HTR-8/SVneo (cell line): ENCODE measurements at places on chromosomes 2 and 18.

DNA sequence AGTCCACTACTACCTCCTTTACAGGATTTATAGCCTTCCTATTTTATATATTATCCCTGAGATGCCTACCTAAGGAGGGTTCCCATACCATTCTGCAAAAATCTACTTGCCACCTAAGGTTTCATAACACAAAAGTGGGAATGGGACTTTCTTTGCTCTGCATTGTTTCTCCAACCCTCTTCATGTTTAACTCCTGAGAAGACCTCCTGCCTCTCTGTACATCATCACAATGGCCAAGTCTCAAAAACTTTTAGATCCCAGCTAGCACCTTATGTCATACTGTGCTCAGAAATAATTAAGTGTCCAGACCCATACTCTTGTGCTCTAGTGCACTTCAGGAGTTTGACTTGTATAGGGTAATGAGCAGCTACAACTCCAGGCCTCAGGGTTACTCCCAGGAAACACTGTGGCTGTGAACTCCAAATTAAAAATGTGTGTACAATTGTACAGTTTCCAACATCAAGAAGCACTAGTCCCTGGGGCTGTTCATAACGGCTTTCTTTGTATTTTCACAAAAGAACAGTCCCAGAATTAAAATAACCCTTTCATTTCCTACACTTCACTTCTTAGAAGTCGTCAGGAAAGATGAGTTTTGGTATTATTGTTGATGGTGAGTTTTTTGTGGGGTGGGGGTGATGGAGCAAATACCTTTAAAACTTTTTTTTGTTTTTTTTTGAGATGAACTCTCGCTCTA, 39.4 kb downstream of the METAP1D start:
- DNase-seq: no peak

DNA sequence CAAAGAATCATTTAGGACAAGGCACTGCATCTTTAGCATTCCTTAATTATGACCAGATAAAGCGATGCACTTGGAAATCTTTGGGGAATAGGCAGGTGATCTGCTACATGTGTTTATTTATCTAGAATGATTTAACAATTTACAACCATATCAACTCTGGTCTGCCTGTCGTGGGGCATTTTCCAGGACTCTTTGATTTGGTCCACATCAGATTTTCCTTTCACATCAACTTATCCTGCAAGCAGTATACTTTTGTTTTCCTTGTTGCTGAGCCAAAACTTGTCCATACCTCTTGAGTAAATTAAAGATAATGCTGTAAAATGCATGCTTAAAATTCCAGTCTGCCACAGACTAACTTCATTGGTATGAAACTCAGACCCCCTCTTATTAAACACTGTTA, 312.4 kb upstream of the TCF4 start:
- DNase-seq: peak; percentile 6

DNA sequence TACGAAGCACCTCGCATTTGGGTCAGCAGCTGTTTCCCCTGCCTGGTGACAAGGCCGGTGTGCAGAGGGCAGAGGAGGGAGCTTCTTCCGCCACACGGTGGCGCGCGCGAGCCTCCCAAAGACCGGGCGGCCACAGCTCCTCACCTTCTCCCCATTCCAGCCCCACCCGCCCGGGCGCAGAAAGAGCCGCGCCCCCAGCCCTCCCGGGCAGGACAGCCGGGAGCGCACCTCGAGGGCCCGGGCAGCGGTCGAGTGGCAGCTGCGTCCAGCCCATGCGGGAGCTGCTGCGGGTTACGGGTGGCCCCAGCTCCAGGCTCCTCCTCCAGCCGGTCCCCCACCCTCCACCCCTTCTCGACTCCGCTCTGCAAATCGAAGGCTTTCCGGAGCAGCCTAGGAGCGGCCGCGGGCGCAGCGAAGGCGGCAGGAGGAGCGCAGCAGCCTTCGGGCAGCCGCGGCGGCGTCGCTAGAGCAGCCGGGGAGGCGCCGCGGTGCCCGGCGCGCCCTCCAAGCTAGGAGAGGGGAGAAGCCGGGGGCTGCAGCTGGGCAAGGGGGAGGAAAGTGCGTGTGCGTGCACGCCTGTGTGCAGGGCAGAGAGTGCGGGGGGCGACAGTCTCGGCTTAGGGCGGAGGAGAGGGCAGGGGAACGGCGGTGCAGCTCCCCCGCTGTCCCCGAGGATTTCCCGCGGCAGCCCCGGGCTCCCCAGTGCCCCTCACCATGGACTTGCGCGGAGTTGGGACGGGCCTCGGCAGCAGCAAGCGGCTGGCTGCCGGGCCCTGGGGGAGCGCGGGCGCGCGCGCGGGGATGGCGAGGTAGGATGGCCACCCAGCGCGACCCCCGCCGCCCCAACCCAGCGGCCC, at the start of gene CCDC85A:
Gene CCDC85A, plus strand, starts transcription at position 348 of the 857 bp plus-strand sequence. CDS start 635 bp downstream, outside the sequence.
- DNase-seq: peak; percentile 84

DNA sequence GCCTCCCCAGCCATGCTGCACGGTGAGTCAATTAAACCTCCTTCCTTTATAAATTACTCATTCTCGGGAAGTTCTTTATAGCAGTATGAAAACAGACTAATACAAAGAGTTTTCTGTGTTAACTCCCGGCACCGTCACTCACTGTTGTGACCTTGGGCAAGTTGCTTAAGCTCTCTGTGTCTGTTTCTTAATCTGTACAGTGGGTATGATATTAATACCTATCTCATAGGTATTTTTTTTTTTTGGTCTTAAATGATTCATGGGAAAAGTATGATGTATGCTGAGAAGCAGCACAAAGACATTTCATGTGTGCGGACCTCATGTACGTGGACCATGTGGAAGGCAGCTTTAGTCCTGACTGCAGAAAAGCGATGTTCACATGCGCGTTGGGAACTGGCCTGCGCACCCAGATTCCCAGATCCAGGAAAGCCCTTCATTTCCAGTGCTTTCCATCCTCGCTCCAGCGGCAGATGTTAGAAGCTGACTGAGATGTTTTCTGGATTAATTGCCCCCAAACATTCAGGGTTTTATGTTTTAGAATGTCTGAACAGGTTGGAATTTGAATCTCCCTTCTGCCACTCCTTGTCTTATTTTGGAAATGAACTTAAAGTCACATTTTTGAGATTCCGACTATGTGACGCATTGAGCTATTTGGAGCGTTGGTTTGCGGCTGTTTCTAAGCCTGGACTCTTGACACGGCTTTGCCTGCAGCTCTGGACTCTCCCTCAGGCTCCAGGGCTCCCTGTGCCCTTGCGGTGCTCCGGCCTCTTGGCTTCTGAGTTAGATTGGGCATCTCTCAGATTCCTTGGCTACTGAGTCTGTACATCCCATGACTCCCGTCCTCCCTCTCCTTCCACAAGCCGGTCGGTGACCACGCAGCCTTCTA, 61.4 kb downstream of the SLC4A3 start:
- peak; percentile 67 for DNase-seq

DNA sequence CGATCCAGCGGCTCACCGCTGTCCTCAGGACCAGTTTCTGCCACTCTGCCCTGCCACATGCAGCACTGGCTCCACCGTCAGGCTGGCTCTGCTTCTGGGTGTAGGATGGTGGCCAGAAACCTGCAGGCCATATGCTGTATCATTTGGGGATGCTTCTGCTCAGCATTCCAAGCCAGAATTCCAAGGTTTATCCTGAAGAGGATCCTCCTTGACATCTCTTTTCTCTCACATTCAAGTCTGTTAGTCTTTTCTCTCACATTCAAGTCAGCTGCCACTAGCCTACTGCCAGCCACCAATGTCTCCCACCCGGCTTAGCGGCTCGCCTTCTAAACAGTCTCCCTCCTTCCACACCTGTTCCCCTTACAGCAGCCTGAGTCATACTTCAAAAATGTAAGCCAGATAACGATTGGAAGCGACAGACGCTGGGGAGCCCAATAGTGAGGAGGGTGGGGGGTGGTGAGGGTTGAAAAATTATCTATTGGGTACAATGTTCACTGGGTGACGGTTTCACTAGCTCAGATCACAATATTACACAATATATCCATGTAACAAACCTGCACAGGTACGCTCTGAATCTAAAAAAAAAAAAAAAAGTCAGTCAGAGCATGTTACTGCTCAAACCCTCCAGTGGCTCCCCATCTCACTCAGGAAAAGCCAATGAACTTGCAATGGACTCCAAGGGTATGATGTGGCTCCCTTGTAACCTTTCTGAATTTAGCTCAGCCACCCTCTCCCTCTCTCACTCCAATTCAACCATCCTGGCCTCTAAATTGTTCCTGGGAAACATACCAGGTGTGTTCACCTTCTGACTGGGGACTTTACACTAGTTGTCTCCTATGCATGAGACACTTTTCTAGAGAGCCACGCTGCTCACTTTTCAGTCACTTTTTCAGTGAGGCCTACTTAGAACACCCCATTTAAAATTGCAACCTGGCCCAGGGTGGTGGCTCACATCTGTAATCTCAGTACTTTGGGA, 38.8 kb upstream of the SP3 start:
- DNase-seq: no peak

DNA sequence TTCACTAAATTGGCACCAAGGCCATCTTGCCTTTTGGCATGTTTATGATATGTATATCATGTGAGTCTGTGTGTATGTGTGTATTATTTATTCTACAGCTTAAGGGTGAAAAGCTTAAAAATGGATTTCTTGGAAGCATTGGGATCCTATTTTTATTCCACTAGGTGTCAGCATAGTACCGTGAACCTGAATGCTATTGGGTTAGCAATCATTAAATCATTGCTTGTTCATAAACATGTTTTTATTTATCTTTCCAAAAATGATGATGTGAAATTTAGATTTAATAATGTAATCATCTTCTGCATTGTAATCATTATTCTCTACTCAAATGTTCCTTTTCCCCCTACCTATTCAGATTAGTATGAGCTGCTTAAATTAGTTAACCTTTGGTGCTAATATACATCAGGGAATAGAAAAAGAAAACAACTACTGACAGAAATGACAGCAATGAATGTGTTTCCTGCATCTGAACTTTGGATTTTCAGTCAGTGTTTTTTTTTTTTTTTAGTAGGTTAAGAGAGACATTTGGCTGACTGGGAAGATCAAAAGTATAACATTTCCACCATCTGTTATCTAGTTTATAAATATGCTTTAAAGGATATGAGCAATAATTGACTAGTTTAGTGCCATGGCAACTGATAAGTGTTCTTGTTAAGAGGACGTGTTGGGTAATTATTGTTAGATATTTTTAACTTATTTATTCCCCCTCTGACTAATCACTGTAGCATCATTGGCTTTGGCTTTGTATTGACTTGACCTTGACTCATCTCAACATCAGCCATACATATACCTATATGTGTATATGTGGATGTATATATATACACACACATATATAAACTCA, 14.1 kb upstream of the ZSWIM2 start:
- DNase-seq: peak; percentile 23

GRCh38 chr2:219864154-219864553, 236.7 kb downstream of the SLC4A3 start:
- DNase-seq: no peak

DNA sequence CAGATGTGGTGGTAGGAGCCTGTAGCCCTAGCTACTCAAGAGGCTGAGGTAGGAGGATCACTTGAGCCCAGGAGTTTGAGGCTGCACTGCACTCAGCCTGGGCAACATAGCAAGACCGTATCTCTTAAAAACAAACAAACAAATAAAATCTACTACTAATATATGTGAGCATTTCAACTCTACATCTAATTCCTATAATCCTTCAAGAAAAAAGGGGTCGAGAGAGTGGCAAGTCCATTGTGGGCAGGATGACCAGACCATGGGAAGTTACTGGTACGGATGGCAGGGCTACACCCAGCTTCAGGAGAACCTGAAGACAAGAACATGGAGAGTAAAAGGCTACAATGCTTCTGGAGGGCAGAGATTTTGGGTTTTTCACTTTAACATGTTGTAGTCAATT, 24.0 kb downstream of the BUB1 start:
- DNase-seq: no peak

GRCh38 chr2:63058921-63059792, 8.5 kb downstream of the OTX1 start:
- DNase-seq: no peak

- no peak for DNase-seq
These were observed 22.7 kb downstream of the BCL11A start for GRCh38 chr2:60530660-60531281.

- no peak for DNase-seq
These were observed 12.5 kb downstream of the C1D start for GRCh38 chr2:68050353-68050752.

DNA sequence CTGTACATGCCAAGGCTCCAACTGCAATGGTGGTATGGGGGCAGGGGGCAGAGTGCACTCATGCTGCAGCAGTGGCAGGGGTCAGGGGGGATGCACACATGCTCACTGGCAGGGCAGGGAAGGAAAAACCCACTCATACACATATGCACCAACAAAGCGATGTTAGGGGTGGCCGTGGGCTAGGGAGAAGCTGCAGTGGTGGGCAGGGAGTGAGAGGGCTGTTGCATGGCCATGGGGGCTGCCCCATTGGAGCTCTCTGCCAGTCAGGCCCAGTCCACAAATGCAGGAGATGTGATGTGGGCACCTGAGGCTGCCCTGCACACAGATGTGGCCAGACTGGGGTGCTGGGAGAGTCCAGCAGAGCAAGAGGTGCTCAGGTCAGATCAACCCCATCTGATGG, 238.1 kb upstream of the NXPH2 start:
- DNase-seq: no peak

DNA sequence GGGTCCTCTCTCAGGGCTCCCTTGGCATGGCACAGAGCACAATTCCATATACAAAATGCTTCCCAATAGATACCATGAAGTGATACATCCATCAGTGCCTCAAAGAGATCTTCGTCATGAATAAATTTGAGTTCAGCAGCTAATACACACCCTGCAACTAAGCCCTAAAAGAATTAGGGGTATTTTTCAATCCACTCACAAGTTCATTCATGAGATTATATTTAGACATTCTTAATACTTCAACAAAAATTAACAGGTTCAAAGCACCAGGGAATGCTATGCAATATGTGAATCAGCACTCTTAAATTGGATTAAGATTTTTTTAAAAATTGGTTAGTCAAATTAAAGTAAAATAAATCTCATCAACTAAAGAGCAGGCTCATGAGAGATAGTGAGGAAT, 79.7 kb downstream of the PID1 start:
- no peak for DNase-seq

DNA sequence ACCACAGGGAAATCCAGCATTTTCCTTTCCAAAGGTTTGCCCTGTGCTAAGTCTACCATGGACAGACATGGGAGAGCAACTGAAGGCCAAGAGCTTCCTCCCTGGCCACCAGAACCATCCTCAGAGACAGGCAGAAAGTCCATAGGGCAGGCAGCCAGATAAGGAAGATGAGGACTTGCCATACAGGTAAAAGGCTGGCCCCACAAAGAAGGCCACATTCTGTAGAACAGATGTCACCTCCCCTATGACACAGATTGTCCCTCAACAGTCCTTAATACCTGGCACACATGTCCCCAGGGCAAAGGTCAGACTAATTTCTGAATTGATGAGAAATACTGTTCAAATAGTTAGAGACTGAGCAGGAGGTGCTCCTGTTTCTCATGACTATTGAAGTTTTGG, 52.0 kb downstream of the FECH start:
- no peak for DNase-seq

GRCh38 chr2:98881153-98881650, 54.8 kb downstream of the CRACDL start:
- no peak for DNase-seq

GRCh38 chr2:153287109-153287801, 191.3 kb downstream of the RPRM start:
- no peak for DNase-seq
